Uterus (tissue), 4 donors: ENCODE measurements at places on chromosomes 7 and 10. TPM values are rescaled to one million over a fixed set of nuclear protein-coding genes. Genes with fewer than 3 reads are reported as not detected.

DNA sequence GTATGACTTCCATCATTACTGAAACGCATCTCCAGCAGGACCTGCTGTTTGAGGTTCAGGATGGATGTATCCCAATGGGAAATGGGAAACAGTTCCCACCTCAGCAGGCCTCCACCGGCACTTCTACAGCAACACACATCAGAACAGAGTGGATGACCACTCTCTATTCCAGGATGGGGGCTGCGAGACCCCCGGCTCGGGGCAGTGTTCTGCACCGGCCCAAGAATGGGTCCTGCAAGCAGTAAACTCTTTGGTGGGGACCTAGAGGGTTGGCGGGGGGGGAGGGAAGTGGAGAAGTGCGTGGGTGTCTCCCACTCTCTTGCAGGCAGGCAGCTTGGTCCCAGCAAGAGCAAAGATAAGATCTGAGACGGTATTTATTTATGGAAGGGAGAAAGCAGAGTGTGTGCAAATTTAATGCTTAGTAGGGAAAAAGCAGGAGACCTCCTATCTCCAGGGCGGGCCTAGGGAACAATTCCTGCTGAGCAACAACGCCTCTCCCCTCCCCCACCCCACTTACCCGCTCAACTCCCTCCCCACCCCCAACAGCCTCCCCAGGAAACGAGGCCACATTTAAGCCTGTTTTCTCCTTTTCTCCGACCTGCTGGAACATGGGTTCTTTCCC is 4.0 kb downstream of the SFMBT2 start:
- H3K36me3 ChIP-seq = no peaks in the 10 kb centered on the region
- peak; percentile 22 for DNase-seq
- H3K4me1 ChIP-seq = no peaks in the 10 kb centered on the region
- no peaks in the 10 kb centered on the region for H3K27me3 ChIP-seq

DNA sequence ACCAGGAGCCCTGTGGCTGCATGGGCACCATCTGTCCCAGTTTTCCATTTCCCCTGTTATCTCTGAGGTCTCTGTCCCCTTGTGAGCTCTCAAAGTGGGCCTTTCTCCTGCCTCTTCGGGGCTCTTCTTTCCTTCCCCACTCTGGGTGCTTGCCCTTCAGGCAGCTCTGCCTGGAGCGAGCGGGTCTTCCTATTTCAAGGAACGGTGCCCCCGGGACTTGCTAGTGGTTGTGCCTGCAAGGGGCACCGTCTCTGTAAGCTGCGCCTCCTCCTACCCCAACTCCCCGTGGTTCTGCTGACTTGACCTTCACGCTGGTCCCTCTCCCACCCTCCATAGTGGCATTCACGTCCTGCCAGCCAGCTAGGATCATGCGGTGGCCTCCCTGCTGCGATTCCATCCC is 110.1 kb downstream of the DOCK1 start:
- H3K27ac ChIP-seq = no peak overlapping the region
- no peak overlapping the region for H3K4me3 ChIP-seq
- H3K27me3 ChIP-seq = no peaks in the 10 kb centered on the region
- no peak for DNase-seq
- H3K4me1 ChIP-seq = no peaks in the 10 kb centered on the region

GRCh38 chr7:3552499-3552898 is 251.4 kb downstream of the SDK1 start:
- no peak overlapping the region for H3K4me3 ChIP-seq
- no peaks in the 10 kb centered on the region for H3K36me3 ChIP-seq
- no peaks in the 10 kb centered on the region for H3K4me1 ChIP-seq
- no peak overlapping the region for H3K27ac ChIP-seq

CRYGN gene
- 2.9 TPM for total RNA-seq

IGF2BP3 gene
- not detected for total RNA-seq

MLXIPL gene
- not detected for total RNA-seq
